ENCODE measurements at places on chromosomes 12 and 14.

DNA sequence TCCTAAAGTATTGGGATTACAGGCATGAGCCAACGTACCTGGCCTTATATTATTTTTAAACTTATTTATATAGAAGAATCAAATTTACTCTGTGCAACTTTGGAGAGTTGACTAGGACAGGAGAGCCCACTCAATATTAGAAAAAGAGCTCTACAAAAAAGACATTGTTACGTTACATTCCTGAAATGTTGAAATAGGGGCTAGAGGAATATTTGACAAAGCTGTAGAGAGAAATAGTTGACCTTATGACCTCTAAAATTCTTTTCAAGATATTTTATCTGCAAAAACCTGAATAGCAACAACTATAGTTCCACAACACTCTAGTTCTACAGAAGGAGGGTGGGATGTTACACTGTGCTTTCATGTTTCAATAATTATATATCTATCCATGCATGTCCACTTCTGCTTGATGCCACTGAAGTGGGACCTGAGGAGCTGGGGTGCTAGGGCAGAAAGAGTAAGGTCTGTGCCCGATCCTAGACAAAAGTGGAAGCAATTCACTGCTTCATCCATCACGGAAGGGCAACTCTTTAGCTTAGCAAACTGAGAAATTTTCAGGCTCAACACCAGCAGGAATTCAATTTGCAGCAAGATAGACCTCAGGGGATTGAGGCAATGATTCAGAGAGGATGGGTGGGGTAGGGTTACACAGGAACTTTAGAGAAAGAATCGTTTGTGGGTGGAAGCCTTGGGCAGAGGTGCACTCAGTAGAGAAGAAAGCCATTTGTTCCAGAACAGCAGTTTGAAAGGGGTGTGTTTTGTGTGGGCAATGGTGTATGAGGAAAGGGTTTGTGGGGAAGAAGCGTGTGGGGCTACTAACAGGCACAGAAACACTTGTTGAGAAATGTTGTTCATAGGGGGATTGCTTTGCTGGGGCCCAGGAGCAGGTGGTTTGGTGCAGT, 16.0 kb upstream of the RNASE10 start:
- no peak for DNase-seq

DNA sequence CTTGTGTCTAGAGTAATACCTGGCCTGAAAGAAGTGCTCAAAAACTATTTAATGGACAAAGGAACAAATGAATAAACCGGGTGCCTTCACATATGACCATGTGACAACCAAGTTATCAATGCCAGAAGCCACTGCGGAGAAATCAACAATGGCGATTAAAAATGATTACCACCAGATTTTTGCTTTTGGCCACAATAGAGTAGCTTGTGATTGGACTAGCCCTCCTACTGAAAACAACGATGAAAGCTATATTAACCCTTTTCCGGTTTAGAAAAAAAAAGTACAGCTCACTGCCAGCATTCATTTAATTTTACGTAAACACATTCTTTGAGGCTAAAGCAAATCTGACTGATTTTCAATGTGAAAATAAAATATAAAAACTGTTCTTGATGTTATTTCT, 41.6 kb upstream of the TTC7B start:
- no peak for DNase-seq

DNA sequence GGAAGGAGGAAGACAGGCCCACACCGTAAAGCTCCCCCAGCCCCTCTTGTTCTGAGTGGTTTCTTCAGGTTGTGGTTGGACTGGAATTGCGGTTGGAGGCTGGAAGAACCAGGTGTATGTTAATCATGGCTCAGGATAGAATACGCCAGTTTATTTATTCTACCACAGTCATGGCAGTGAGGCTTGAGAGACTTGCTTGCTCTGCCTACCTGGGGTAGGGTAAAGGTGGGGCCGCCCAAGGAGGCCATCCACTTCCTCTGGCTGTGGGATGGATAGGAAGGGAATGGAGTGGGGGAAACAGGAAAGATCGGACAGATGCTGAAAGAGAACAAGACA, 8.1 kb downstream of the SHMT2 start:
- DNase-seq, result no peak

DNA sequence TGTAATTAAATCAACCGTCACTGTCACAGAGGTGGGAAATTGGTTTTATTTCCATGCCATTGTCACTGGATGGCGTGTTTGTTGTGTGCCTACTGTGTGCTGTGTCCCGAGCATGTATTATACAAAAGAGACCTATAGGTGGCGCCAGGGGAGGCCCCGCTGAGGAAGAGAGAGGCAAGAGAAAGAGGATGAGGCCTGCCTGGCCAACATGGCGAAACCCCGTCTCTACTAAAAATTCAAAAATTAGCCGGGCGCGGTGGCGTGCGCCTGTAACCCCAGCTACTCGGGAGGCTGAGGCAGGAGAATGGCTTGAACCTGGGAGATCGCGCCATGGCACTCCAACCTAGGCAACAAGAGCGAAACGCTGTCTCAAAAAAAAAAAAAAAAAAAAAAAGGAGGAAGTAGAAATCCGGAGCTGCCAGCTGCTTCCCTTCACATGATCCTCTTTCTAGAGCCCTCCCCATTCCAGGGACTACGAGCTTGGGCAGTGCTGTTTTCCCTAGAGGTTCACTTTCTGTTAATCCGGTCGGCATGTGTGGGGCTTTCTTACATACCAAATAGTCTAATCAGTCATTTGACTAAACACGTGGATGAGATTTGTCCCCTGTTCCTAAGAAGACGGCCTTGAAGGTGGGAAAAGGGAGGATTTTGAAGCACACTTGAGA, 6.4 kb upstream of the CCDC175 start:
- no peak for DNase-seq

DNA sequence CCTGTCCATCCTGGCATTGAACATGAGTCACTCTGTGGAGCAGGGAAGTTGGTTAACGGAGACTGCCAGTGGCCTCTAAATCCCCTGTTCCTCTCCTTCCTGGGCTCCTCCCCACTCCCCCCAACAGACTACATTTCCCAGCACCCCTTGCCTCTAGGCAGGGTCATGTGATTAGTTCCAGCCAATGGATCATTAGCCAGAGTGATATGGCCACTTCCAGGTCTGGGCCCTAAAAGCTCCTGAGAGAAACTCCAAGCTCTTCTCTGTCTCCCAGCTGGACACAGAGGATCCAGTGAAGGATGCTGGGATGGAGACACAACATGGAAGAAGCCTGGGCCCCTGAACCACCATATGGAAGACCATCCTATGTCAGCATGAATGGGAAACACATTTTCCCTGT, 54.4 kb upstream of the RFLNA start:
- no peak for DNase-seq

GRCh38 chr12:6887460-6887859, 14.4 kb upstream of the SPSB2 start:
- no peak for DNase-seq

DNA sequence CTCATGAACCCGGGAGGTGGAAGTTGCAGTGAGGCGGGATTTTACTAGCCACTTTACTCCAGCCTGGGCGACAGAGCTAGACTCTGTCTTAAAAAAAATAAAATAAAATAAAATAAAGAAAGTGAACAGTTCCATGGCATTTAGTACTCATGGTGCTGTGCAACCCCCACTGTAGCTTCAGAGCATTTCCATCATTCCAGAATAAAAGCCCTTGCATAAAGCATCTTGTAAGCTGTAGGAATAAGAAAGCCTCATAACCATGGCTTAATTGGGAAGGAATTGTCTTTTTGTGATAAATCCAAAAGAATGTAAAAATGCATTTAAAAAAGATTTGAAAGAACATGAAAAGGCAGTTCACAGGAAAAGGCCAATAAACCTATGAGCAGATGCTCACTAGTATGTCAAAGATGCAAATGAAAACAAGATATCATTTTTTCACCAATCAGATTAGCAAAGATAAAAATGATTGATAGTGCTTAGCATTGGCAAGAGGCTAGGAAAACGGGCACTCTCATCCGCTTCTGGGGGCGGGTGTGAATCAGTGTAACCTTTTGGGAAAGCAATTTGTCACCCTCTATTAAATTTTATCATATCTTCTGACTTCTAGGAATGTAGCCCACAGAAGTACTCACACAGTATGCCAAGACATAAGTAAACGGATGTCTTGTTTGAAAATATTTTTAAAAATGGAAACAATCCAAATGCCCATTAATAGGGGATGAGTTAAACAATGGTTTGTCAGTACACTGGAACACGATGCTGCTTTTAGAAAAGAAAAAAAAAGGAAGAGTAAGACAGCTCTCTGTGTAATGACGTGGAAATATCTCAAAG, 46.6 kb downstream of the CFAP251 start:
- no peak for DNase-seq

- DNase-seq, result peak; percentile 66
These were observed 13.9 kb upstream of the UBC start for GRCh38 chr12:124928095-124928911.

- no peak for DNase-seq
These were observed 8.3 kb downstream of the PTPRB start for GRCh38 chr12:70628701-70629480.

DNA sequence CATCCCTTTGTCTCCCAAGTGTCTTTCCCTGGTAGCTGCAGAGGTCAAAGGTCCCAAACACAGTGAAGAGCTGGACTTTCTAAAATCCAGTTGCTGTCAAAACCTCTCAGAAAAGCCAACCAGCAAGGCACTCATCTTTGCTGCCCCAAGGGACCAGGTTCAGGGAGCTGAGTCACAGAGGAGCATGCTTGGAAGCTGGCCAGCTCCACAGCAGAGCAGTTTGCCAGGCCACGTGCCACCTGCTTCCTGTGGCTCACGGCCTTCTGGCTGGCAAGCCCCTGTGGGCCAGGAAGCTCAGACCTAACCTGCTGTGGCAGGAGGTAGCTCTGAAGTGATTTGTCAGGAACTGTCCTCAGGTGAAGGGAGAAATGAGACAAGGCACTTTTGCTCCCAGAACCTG, 3.6 kb downstream of the ISCU start:
- DNase-seq, result peak; percentile 70

GRCh38 chr12:76562130-76562529, 2.6 kb upstream of the OSBPL8 start:
- DNase-seq, result no peak
